ENCODE measurements at places on chromosomes 4 and X.

DNA sequence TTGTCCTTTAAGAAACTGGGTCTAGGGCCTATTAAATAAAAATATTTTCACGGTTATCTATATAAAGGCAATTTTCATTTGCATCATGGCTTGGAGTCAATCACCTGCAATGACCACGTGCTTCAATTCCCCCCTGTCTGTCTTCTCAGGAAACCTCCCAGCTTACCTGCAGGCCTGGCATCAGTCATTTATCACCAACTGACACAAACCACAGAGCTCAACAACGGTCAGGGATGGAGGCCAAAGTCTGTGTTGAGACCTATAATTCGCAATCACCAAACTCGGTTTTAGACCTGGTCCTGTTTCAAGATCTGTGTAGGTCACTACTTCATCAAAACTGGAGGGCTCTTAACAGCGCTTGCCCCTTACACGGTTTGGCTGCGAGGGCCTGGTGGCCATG is 1.9 kb downstream of the SLC9A7 start:
- H3K36me3 ChIP-seq = no peaks in the 10 kb centered on the region
- H3K4me3 ChIP-seq = no peak overlapping the region

DNA sequence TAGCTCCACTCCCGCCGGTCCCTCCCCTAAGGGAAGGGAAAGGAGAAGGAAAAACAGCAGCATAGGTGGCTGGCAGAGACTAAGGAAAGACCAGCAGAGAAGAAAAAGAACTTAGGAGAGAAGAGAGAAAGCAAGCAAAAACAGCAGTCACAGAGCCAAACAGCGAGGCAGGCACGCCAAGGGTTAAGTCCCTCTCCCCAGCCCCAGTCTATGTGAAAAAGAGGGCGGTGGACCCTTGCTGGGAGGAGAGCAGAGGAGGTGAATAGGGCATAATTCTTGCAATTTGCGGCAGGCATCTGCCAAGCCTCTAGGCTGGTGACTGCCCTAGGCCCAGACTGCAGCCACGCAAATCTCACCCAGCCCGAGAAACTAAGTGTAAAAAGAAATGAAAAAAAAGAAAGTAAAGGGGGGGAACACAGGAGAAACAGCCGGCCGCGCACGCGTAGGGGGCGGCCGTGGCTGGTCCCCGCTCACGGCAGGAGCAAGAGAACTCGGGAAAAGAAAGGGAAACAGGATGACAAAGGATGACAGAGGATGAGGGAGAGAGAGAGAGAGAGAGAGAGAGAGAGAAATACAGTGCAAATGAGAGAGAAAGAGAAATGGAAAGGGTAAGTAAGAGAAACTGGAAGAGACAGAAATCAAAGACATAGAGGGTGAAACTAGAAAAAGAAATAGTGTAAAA is 48.6 kb downstream of the MAGEA9 start:
- H3K27ac ChIP-seq = peak overlapping the region; percentile 7
- no peaks in the 10 kb centered on the region for H3K27me3 ChIP-seq
- DNase-seq = peak; percentile 32
- H3K4me3 ChIP-seq = peak overlapping the region; percentile 84
- H3K36me3 ChIP-seq = no peaks in the 10 kb centered on the region

GRCh38 chr4:88765729-88766128 is 68.1 kb upstream of the NAP1L5 start:
- H3K4me3 ChIP-seq = no peak overlapping the region
- no peaks in the 10 kb centered on the region for H3K4me1 ChIP-seq
- H3K27ac ChIP-seq = no peak overlapping the region
- H3K36me3 ChIP-seq = no peaks in the 10 kb centered on the region
- DNase-seq = no peak

- H3K4me1 ChIP-seq = no peaks in the 10 kb centered on the region
- DNase-seq = no peak
- H3K4me3 ChIP-seq = no peak overlapping the region
- H3K36me3 ChIP-seq = no peaks in the 10 kb centered on the region
- no peaks in the 10 kb centered on the region for H3K27me3 ChIP-seq
- no peak overlapping the region for H3K27ac ChIP-seq
Measured at GRCh38 chr4:163157157-163157556, 9.5 kb downstream of the NAF1 start.

GRCh38 chr4:110637408-110638088 is 14.7 kb upstream of the PITX2 start:
- peaks cover 29% of the 10 kb centered on the region for H3K4me1 ChIP-seq
- DNase-seq = peak; percentile 59
- peak overlapping the region; percentile 79 for H3K4me3 ChIP-seq
- peaks cover 35% of the 10 kb centered on the region for H3K27me3 ChIP-seq

- no peak for DNase-seq
- H3K27me3 ChIP-seq = no peaks in the 10 kb centered on the region
- no peak overlapping the region for H3K27ac ChIP-seq
- no peak overlapping the region for H3K4me3 ChIP-seq
- H3K4me1 ChIP-seq = no peaks in the 10 kb centered on the region
- H3K36me3 ChIP-seq = no peaks in the 10 kb centered on the region
Measured at GRCh38 chrX:14630733-14631132, 101.4 kb downstream of the GLRA2 start.

DNA sequence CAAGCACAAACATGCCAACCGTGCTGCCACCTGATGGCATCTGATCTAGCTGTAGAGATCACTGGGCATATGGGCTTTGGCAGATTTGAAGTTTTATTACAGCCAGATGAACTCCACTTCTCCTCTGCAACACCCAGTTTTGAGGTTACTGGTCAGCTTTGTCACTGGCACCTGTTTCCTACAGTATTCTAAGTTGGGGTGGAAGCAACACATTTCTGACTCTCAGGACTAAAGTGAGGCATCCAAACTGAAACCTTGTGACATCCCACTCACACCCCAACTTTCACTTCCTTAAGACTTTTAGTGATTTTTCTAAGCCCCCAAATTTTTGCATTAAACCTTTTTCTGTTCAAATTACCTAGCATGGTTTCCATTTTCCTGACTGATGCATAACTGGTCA is 115.1 kb upstream of the PCDH18 start:
- H3K4me3 ChIP-seq = no peak overlapping the region
- no peaks in the 10 kb centered on the region for H3K27me3 ChIP-seq
- H3K36me3 ChIP-seq = no peaks in the 10 kb centered on the region

DNA sequence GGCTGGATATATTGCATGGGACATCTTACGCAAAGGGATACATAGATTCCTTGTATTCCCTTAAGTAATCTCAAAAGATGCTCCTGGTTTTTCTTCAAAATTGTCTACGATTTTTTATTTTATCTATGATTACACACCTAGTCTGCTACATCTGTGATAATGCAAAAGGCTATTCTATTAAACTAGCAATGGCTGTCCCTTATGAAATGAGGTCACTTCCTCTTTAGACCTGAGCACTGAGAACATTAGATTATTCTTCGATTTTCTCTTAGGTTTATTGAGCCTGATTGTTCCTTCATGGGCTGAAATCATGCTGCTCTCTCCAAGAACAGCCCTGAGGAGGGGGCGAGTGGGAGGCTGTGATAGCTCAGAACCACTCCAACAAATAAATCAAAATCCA is 126.8 kb upstream of the ENPP6 start:
- peaks cover 2% of the 10 kb centered on the region for H3K27me3 ChIP-seq
- H3K4me1 ChIP-seq = peaks cover 40% of the 10 kb centered on the region
- no peak for DNase-seq
- H3K36me3 ChIP-seq = no peaks in the 10 kb centered on the region
- peak overlapping the region; percentile 94 for H3K27ac ChIP-seq

DNA sequence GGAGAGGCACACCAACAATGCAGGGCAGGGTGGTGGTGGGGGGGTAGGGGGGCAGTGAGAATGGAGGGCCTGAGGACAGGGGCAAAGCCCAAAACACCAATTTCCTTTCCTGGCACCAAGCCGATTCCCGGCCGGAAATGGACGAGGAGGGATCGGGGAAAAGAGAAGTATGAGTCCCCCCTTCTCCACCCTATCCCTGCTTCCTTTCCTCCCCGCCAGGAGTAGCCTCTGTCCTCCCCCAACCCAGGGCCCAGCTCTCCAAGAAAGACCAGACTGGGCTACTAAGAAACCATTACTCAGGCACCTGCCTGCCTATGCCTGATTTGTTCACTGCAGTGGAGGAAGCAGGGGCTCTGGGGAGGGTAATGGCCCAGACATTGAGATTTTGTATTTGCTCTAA is 402 bp downstream of the CCDC120 start:
- H3K27ac ChIP-seq = no peak overlapping the region
- no peaks in the 10 kb centered on the region for H3K36me3 ChIP-seq
- peaks cover 2% of the 10 kb centered on the region for H3K27me3 ChIP-seq
- DNase-seq = no peak
- no peak overlapping the region for H3K4me3 ChIP-seq
- no peaks in the 10 kb centered on the region for H3K4me1 ChIP-seq

GRCh38 chr4:72546456-72546855 is 22.6 kb downstream of the ADAMTS3 start:
- DNase-seq = no peak
- H3K27ac ChIP-seq = no peak overlapping the region
- no peaks in the 10 kb centered on the region for H3K36me3 ChIP-seq
- no peaks in the 10 kb centered on the region for H3K27me3 ChIP-seq
- H3K4me3 ChIP-seq = no peak overlapping the region

- H3K4me3 ChIP-seq = peak overlapping the region; percentile 87
- peak; percentile 71 for DNase-seq
- H3K36me3 ChIP-seq = no peaks in the 10 kb centered on the region
- H3K4me1 ChIP-seq = peaks cover 3% of the 10 kb centered on the region
Measured at GRCh38 chr4:128061566-128062536, 739 bp downstream of the LARP1B start.

DNA sequence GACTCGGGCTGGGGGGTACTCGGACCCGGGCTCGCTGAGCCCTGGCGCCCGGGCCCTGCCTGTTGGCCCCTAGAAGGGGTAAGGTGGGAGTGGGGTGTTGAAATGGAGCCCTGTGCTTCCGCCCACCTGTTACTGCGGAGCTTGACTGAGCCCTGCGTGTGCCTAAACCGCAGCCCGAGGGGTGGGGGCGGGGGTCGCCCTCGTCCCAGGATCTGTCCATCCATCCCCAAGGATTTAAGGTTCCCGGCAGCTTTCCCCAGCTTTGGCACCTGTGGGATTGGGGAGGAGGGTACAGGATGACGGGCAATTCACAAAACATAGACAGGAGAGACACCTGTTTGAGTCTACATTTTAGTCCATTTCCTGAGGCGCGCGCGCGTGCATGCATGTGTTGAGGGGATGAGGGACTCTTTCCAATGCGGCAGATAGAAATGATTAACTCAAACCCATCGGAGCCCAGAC is 779 bp downstream of the GABRQ start:
- DNase-seq = no peak
- H3K27me3 ChIP-seq = no peaks in the 10 kb centered on the region

GRCh38 chrX:69366183-69366582 is 137.9 kb upstream of the NALF2 start:
- H3K27me3 ChIP-seq = peaks cover 1% of the 10 kb centered on the region
- no peak overlapping the region for H3K4me3 ChIP-seq
- H3K36me3 ChIP-seq = no peaks in the 10 kb centered on the region
- H3K27ac ChIP-seq = no peak overlapping the region
- DNase-seq = no peak
- peaks cover 5% of the 10 kb centered on the region for H3K4me1 ChIP-seq

- no peak overlapping the region for H3K27ac ChIP-seq
- H3K4me1 ChIP-seq = peaks cover 2% of the 10 kb centered on the region
- no peaks in the 10 kb centered on the region for H3K27me3 ChIP-seq
- no peak overlapping the region for H3K4me3 ChIP-seq
- no peaks in the 10 kb centered on the region for H3K36me3 ChIP-seq
- DNase-seq = no peak
Measured at GRCh38 chrX:107728371-107729099, 47.1 kb downstream of the TSC22D3 start.

DNA sequence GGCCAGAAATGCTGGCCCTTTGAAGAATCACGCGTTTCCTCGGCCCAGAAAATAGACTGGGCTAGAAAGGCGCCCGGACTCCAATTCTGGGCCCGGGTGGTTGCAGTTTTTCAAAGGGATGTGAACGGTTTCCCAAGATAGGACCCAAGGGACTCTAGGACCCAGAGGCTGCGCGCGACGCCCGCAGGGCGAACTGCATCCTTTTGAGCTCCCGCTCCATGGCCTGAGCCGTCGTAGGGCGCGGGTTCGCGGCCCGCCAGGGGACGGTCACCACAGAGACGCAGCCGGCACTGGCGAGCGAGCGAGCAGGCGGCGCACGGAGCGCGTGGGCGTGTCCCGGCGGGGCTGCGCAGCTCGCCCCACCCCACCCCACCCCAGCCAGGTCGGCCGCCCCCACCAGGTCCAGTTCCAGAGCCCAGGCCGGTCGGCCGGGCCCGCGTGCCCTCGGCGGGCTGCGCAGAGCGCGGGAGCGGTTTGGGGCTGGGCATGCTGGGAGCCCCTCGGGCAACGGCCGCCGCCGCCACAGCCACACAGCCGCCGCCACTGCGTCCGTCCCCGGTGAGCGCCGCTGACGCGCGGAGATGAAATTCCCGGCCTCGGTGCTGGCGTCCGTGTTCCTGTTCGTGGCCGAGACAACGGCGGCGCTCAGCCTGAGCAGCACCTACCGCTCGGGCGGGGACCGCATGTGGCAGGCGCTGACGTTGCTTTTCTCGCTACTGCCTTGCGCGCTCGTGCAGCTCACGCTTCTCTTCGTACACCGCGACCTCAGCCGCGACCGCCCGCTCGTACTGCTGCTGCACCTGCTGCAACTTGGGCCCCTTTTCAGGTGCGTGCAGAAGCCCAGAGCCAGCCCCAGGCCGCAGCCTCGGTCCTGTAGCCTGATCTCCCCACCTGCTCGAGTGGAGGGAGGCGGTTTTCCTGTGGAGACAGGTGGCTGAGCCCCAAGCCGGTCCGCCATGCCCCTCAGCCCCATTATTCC is at the start of gene XK:
TSS of gene XK (plus strand) at position 411 of the 979 bp plus-strand sequence. CDS start at position 582, 171 bp downstream.
- H3K4me3 ChIP-seq = peak within 1 kb of the TSS; percentile 78
- peak; percentile 62 for DNase-seq
- no peaks in the 10 kb centered on the region for H3K36me3 ChIP-seq

DNA sequence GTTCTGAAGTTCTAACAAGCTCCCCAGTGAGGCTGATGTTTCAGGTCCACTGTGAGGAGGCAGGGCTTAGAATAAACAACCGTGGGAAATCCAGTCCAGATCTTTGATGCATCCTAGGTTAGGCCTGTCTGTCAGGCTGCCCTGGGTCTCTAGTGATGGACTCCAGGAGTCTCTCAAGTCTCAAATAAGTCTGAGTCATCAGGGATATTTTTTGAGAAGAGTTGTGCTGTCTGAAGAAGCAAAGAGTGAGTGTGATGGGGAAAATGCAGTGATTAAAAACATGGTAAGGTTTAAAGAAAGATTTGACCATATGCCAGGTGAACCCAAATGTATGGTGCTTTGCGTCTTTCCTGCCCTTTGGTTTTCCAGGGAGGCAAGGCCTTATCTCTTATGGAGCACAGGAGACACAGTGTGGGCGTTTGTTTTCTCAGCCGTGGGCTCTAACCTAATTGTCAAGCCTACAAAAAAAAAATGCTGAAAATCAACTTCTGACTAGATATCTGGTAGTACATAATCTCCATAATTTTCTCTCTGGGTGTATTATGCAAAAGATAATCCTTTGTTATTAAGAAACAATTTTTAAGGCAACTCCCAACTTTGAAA is 100.7 kb downstream of the PTTG2 start:
- peaks cover 8% of the 10 kb centered on the region for H3K27me3 ChIP-seq
- H3K27ac ChIP-seq = no peak overlapping the region
- H3K4me3 ChIP-seq = no peak overlapping the region
- H3K36me3 ChIP-seq = no peaks in the 10 kb centered on the region
- peaks cover 36% of the 10 kb centered on the region for H3K4me1 ChIP-seq
